ENCODE measurements at places on chromosomes 7 and 10.

GRCh38 chr10:102745157-102745556 lies 1.4 kb downstream of the WBP1L start:
- DNase-seq: no peak

DNA sequence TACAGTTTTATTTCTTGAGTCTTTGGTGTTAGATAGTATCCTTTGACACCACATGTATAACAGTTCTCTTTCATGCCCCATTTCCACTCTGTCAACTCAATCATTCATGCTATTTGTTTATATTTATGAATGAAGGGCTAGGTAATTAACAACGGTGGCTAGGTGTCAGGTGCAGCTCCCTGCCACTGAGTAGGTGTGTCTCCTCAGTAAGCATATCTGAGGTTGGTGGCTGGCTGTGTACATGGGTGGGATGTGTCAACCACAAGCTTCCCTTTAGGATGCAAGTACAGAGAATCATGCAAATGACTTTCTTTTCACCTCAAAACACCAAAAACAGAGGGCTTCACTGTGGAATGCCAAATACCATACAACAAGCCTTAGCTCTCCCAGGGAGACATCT lies 83.4 kb downstream of the ZNF365 start:
- DNase-seq: no peak

GRCh38 chr7:99996755-99997544 lies 18.4 kb upstream of the ZKSCAN1 start:
- DNase-seq: no peak

DNA sequence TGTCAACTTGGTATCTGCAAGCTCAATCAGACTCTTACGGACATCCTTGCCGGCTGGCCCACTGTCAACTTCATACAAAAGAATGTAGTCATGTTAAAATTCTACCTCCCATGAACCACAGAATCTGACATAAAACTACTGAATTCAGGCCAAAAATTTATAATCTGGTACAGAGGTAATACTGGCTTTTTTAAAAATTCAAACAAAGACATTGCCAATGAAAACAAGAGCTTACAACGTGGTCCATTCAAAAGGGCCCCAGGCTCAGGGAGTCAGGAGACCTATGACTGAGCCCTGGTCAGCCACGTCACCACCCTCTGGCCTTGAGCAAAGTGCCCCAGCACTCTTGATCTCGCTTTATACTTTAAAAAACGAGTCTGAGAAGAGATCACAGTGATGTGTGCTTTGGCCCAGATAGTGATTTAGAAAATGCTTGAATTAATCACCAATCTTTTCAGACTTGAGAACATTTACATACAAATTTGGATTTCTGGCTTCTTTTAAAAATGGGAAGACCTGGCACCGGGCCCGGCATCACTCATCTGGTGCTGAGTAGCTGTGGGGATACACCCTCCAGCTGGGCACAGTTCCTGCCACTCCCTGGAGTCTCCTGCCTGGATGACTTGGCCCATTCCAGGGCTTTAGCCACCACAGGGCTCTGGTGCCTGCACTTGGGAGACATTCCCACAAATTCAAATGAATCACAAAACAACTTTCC lies 94.1 kb downstream of the PIP4K2A start:
- DNase-seq: no peak

DNA sequence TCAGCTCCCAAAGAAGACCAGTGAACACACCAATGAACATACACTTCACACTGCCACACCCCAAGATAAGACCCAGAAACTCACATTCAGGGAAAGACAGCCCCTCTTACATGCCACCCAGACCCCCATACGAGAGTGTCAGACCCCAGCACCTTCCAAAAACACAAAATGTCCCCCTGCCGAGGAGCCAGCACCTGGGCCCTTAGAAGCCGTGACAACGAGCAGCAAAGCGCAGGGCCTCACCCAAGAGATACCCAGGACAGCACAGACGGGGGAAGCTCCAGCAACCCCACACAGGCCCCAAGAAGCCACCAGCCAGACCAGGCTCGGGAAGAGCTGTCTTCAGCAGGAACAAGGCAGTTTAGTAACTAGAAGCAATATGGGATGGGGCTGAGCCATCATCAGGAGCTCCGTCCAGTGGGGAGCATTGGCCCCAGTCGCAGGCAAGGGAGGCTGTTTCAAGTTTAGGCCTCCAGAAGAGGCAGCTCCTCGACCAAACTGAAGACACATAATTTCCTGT lies 243.6 kb downstream of the PTPRN2 start:
- DNase-seq: no peak

DNA sequence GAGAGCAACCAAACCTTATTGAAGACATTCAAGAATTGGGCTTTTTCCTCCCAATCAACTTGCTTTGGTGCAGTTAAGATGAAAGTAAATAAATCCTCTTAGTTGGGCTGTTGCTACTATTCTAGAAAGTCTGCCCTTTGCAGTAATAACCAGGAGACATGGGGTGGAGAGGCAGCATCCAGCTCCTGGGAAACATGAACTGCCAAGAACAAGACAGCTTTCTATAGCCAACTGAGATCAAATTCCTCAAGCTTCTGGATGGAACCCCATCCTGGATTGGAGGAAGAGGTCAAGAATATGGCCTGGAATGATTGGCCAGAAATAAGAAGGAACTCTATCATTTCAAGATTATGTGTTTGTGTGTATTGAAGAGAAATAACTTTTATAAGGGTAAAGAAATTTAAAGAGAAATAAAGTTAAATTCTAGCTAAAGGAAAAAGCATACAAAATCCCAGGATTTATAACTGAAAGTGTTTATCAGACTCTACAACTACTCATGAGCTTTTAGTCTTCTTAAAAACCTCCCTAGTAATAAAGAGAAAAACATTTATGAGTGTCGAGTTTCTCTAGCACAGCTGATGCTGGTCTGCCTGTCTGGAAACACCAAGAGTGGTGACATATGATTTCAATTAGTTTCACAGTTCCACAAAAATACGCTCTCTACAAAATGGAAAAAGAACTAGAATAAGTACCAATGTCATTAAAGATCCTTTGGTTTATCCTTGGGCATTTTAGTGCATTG lies 70.1 kb upstream of the COL1A2 start:
- DNase-seq: no peak

All from stimulated activated CD4-positive, alpha-beta T cell treated with anti-CD3 and anti-CD28 coated beads, TNF-alpha, amount 100 ng/mL, for 1 hour (primary cell).